ENCODE measurements at places on chromosomes 12 and 14.

GRCh38 chr12:130497321-130497720 is 159.6 kb downstream of the PIWIL1 start:
- no peak for DNase-seq

- no peak for DNase-seq
These were observed 475.5 kb upstream of the CCDC196 start for GRCh38 chr14:66010695-66011094.

GRCh38 chr12:89927226-89927698 is 218.6 kb upstream of the ATP2B1 start:
- peak; percentile 18 for DNase-seq

- DNase-seq: peak; percentile 26
These were observed 90.7 kb downstream of the PPFIA2 start for GRCh38 chr12:81668475-81668874.

- no peak for DNase-seq
These were observed 11.6 kb downstream of the TEDC1 start for GRCh38 chr14:105502446-105503295.

- DNase-seq: no peak
These were observed 29.0 kb upstream of the ELK3 start for GRCh38 chr12:96164951-96165811.

DNA sequence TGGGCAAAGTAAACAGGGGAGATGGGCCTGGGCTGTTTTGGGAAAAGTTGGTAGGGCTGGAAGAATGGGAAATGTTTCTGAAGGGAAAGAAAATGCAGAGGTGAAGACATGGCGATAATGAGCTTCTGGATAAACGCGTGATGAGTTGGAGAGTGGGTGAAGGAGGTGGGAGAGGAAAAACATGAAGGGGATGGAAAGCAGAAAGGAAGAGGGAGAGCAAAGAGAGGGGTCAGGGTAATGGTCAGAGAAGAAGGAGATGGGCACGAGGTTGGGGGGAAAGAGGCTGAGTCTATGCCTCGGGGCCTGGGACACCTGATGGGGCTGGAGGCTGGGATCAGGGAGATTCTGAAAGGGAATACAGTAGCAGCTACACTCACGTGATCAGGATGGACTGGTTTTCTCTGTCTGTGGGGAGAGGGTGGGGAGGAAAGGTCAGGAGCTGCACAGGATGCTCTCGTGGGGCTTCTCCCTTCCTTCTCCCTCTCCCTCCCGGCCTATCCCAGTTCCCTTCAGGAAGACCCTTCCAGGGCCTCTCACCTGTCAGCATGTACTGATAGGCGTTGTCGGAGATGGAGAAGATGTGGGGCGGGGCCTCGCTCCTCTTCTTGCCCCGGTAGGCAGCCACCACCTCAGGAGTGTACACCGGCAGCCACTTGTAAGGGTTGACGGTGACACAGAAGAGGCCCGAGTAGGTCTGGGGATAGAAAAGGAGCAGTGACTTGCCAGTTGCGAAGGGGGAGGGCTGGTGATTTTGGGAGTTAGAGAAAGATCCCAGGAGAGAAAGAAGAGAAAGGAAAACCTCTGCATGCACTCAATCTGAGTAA is 3.1 kb downstream of the MYH7 start:
- DNase-seq: no peak

- DNase-seq: no peak
These were observed 332 bp downstream of the KRT1 start for GRCh38 chr12:52679875-52680274.

GRCh38 chr12:77795699-77796098 is 35.0 kb upstream of the NAV3 start:
- DNase-seq: no peak

GRCh38 chr14:76430017-76430416 is 54.1 kb downstream of the ESRRB start:
- no peak for DNase-seq

DNA sequence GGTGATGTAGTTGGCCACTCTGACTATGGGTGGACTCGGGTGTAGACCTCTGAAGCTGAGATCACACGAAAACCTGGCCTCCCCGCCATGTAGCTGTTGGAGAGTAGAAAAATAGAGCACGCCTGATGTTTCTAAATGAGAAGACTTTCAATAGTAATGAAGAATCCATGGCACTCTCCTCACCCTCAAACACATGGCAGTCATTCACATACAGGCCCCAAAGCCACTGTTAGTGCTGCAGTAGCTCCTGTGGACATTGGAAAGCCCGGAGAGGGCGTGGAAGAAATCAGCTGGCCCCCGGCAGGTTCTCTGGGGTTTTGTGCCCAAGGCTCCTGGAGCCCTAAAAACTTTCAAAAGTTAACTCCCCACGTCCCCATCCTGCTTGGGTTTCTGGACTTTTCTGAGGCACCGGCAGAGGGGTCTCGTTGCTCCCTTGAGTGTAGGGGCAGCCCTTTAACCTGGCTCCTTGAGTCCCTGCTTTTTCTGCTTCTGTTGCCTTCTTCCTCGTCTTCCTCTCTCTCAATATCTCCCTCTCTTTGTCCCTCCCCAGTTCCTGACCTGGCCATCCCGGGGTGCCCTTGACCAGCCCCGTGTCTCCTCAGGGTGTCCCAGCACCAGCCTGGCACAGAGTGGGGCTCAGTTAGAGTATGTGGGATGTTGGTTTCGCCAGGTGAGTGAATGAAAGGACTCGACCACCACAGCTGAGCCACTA is 8.3 kb downstream of the MEG3 start:
- no peak for DNase-seq

- DNase-seq: no peak
These were observed 19.6 kb upstream of the GALNT8 start for GRCh38 chr12:4700621-4701026.

DNA sequence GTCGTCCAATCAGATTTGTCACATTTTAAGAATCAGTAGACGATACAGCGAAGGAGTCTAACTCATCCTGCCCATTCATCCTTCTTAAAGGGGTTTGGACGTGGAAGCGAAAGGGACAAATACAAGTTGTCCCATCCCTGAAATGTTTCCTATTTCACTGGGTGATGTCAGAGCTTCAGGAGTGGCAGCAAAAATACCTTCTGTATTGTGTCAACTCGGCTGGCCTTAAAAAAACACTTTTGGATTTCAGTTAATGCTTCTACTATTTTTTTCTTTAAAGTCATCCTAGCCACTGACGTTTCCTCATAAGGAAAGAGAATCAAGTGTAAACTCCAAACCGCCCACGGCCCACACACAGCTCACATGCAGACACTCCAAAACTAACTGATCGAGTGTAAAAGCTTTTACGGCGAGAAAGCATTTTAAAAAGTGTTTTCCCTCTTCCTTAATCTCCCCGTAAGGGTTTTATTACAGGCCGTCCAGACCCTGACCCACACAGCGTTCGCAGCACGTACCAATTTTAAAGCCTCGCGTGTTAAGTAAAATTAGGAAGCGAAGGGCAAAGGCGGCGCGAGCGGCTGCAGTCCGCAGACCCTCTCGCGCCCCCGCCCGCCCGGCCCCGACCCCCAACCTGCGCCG is 593 bp downstream of the CFL2 start:
- DNase-seq: peak; percentile 23

- DNase-seq: no peak
These were observed 79.9 kb downstream of the BCL11B start for GRCh38 chr14:99192028-99192621.

- peak; percentile 91 for DNase-seq
These were observed 193.6 kb upstream of the NUDT4 start for GRCh38 chr12:93183940-93184671.

DNA sequence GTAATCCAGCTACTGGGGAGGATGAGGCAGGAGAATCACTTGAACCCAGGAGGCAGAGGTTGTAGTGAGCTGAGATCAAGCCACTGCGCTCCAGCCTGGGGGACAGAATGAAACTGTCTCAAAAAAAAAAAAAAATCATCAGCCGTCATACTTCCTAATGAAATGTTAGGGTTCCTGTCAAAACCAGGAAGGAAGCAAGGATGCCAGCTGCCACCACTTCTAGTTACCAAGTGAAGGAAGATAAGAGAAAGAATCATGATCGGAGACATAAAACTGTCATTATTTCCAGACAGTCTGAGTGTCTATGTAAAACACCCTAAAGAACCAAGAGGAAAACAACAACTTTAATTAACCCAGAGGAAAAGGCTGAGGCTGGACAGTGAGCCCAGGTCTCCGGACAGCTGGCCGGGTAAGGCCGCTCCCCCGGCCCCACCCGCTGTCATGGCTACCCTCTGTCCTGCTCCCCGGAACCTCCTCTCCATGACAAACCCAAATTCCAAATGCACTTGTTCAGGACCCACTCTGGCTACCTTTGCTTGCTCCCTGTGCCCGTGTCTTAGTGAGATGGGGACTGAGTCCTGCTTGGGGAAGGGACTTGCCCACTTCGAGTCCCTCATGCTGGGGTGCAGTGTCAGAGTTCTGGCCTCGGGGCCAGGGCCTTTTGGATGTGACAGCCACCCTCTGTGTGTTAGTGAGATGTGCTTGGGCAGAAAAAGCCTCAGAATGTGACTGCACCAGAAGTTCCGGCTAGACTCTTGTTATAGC is 29.0 kb downstream of the SLC6A12 start:
- no peak for DNase-seq

DNA sequence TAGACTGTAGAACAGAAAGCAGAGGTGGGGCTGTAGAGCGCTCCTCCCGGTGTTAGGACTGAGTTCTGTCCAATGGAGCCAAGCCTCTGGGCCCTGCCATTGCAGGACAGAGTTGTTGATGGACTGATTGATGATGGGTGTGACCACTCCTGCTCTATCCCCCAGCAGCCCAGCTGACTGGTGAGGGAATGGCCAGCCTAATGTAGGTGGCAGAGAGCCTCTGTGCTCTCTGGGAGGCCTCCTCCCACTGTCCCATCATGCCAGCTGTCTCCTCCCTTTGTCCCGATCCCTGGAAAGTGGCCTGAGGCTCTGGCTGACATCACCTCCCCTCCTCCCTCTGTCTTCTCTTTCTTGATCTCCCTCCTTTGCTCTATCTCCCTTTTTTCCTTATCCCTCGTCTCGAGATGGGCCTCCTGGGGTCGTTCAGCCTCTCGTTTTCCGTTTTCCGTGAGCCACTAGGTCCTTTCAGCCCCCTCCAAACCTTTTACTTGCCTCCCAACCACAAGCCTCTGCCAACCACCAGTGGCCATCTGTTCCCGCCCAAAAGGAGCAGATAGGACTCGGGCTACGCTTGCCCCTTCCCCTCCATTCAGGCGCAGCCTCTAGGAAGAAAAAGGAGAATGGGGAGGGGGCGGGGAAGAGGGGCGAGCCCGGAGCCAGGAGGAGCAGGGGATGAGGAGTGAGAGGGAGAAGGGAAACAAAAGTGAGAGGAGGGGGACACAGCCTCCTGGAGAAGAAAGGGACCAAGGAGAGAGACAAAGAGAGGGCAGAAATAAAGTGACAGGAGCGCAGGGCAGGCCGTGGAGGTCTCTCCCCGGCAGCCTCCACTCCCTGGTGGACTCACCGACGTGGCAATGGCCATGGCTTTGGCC is 572 bp downstream of the EFS start:
- DNase-seq: no peak

- no peak for DNase-seq
These were observed 35.7 kb upstream of the APOF start for GRCh38 chr12:56398324-56398723.

DNA sequence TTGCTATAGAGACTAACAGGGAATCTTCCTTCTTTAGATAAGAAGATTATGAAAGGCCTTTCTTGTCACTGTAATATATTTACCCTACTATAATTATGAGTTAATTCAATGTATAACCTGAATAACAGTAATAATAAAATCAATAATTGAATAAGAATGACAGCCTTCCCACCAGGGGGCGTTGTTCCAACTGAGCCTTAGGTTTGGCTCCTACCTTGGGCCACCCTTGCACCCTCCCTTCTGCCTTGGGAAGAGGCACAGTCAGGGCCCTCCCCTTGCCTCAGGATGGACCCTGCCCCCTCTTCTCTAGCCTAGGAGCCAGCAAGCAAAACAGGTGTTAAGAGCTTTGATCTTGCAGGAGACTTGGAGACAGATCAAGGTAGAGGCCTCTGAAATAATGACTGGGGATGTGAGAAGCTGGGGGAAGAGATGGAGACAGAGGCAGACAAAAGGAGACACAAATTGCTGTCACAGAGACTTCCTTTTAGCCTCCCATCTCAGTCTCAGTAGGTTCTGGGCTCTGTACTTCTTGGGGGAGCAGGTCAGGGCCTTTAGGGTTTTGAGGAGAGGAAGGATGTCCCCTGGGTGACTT is 40.1 kb upstream of the CISTR start:
- DNase-seq: peak; percentile 29

GRCh38 chr14:96103560-96104460 is 64.6 kb downstream of the C14orf132 start:
- DNase-seq: no peak

DNA sequence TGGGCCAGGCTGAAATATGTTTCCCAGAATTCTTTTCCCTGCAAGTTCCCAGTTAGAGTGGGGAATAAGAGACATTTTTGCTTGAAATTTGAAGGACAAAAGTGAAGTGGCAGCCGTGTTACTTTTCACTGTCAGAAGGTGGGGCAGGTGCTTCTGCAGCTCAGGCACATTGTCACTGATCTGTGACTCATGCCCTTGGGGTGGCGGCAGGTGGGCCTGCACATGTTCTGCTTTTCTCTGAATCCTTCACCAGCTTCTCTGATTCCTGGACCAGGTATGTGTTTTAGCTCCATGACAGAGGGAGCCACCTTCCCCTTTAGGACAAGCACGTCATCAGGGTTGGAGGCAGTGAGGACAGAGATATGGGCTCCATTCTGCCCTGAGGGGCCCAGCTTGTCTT is 11.7 kb upstream of the KCNA5 start:
- DNase-seq: no peak

DNA sequence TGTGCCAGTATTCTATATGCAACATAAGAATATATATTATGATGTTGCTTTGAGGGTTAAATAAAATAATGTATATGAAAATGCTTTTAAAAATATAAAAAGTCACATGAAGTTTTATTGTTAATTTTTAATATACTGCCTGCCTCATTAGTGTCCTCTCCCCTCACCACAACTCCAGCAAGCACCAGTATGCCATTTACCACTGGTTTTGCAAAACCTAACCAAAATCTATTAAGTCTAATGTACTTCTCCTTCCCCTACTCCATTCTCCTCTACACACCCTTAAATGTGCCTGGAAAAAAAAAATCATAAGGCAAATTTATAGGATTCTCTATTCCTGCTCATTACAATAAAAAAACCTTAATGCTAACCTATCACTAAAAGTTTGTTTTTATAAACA is 24.0 kb upstream of the GNG2 start:
- no peak for DNase-seq

- no peak for DNase-seq
These were observed 206.5 kb downstream of the AEBP2 start for GRCh38 chr12:19645823-19646222.

GRCh38 chr14:23285530-23286019 is 357 bp downstream of the HOMEZ start:
- peak; percentile 47 for DNase-seq

DNA sequence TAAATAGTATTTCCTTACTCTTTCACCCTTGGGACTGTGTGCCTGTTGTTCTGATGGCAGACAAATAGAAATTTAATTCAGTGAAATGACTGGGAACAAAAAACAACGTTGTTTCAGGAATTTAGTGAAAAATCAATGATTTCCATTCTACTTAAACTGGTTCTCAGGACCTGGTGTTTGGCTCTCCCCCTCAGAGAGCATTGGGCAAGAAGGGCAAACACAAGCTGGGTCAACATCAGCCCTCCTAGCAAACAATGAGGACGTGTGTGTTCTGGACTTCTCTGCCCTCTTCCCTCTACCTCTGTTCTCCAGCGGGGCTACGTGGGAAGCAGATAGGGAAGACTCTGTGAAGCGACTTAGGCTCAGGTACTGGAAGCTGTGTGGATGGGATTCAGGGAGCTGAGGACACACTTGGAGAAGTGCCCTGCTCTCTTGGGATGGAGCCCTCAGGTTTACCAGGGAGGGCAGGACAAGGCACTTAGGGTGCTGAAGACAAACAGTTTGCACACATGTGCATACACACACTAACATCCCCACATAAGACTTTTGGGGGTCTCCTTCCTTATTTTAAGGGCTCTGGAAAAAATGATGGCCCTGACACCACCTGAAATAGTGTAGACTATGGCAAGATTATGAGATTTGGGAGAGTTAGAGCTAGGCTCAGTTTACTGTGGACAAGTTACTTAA is 7.6 kb upstream of the SERPINA1 start:
- no peak for DNase-seq

Data from AML-193 (cell line).